ENCODE measurements at places on chromosomes 6 and 20.

DNA sequence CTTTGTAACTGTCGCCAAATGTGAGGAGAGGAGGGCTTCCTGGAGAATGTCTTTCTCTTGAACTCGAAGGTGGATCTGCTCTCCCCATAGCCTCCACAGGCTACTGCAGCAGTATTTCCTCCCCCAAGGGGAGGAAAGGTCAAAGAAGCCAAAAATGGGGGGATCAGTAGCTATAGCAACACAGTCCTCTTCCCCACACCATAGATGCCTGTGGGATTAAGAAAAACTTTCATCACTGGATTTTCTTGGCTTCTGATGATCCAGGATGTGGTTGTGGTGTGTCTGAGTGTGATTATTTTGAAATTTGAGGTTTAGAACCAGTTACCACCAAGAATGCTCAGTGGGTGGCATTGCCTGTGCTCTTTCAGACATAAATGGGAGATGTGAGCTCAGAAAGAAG is 140.1 kb upstream of the SPACA1 start:
- peak; percentile 22 for DNase-seq

- no peak for DNase-seq
These were observed 1.8 kb downstream of the SPATA2 start for GRCh38 chr20:49913399-49914047.

GRCh38 chr6:114096561-114097172 is 125.7 kb upstream of the HDAC2 start:
- DNase-seq, result peak; percentile 8

DNA sequence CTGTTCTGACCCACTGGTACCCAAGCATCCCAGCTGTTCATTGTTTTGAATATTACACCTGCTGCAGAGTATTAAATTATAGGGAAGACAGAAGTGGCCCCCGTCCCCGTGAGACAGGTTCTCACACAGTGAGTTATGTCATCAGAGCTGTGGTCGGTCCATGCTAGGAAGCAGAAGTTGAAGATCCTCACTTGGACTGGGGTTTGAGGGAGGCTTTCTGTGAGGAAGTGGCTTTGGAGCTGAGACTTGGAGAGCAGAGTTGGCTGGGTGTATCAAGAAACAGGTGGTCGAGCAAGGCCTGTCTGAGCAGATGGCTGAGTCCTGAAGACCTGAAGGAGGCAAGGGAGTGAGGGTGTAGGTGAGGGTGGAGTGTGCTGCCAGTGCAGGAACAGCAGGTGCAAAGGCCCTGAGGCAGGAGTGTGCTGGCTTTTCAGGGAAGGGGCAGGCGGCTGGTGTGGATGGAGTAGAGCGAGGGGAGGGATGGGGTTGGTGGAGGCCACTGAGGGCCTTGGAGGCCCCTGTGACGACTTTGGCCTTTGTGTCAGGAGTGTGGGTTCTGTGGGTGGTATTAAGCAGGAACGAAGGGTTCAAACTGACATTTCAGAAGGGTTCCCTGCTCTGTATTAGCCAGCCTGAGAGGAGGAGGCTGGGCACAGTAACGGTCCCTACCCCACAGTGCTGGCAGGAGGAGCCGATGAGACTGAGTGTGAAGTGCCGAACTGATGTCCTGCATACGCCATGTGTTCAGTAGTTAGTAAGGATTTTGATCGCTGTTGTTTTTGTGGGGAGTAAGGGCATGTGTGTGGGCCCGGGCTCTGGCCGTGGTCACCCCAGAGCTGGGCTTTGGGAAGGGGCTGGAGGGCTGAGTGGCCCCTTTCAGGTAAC is 11.8 kb downstream of the SRC start:
- no peak for DNase-seq

- no peak for DNase-seq
These were observed 3.8 kb downstream of the GUCA1A start for GRCh38 chr6:42176981-42177380.

GRCh38 chr6:26607434-26608230 is 10.9 kb downstream of the ABT1 start:
- peak; percentile 74 for DNase-seq

GRCh38 chr20:2507875-2508630 is 662 bp downstream of the ZNF343 start:
- no peak for DNase-seq

GRCh38 chr20:9375221-9375681 is 139.1 kb upstream of the LAMP5 start:
- DNase-seq, result no peak

GRCh38 chr6:36309203-36309602 is 27.5 kb downstream of the BNIP5 start:
- DNase-seq, result no peak

All from CD4-positive, alpha-beta memory T cell (primary cell).